ENCODE measurements at places on chromosomes 11 and 22.

GRCh38 chr22:46695346-46696228 lies 42.5 kb downstream of the CERK start:
- DNase-seq: no peak

- DNase-seq: no peak
These were observed 493.9 kb upstream of the B3GAT1 start for GRCh38 chr11:134905928-134906327.

DNA sequence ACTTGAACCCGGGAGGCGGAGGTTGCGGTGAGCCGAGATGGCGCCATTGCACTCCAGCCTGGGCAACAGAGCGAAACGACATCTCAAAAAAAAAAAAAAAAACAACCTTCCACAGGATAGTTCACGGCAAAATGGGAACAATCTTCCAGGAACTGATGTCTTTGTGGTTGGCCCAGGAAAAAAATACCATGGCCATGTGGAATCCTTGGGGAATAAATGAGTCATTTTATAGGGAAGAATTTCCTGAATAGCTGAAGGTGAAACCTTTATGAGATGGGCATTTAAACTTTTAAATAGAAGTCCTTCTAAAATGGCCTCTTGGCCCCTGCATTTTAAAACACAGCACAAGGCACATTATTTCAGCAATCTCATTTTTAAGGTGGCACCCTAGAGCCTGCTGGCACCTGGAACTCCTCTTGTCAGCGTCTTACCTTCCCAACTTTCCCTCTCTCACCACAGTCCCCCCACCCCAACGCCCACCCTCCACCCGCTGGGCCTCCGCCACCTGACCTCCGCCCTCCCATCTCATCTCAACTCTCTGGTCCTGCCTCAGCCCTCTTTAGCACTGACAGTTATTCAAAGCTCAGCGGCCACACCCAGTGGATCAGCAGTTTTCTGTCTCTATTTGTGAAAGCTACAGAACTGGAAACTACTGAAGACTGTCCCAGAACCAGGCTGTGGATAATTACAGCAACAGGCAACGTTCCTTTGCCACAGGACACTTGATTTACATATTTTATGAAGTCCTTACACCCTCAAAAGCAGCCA lies 43.1 kb downstream of the SCGB1A1 start:
- DNase-seq: no peak

DNA sequence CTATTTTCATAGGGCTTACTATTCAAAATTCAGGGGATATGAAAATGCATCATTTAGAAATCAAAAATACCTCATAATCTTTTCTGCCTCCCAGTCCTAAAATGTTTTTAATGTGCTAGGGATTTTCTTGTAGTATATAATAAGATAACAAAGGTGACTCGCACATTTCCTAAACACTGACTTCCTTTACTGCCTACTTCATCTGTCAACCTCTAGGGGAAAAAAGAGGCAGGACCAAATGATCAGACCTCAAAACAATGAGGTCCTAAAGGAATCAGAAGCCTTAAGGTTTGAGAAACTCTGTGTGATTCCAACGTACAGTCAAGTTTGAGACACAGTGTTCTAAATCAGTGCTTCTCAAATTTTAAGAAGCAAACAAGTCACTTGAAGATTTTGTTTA lies 56.1 kb upstream of the POU2AF2 start:
- DNase-seq: no peak

- DNase-seq: no peak
These were observed 182.7 kb upstream of the SNX19 start for GRCh38 chr11:131099013-131099412.

- no peak for DNase-seq
These were observed 988.1 kb downstream of the NTM start for GRCh38 chr11:132358573-132358953.

- no peak for DNase-seq
These were observed 325.8 kb downstream of the C11orf87 start for GRCh38 chr11:109747839-109748238.
